Cortex of kidney (tissue), 1 donor: ENCODE measurements at places on chromosomes 7 and 10.

DNA sequence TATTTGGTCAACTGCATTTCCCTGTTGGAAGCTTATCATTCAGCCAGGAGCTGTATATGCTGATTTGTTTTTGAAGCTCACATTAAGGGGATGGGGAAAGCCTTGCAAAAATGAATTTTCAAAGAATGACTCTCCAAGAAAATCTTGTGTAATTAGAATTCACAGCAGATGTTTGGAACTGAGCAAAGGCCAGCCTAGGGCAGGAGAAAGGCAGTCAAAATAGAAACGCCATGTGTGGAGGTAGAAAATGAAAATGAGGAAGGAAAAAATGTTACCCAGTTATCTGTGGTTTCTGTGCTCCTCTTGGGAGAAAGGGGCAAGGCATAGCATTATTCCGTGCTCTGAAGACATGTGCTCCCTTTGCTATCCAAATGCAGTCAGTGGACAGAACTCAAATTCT, 93.5 kb downstream of the NRP1 start:
- no peak for DNase-seq

DNA sequence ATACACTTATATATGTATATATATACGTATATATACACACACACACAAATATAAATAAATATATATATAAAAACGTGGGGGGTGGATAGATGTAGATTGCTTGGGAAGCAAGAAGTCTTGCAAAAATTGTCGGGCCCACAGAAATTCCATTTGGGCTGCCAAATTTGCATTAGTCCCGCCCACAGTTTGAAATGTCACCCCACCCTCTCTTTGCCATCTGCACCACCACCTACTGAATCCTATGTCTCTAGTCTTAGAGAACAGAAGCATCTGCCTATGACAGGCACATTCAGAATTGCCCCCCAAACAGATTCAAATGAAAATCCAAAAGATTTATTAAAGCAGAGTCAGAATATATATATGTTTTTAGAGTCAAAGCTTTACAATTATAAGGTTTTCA, 25.6 kb upstream of the CACNA2D1 start:
- DNase-seq, result no peak

- no peak for DNase-seq
These were observed 25.0 kb downstream of the C10orf105 start for GRCh38 chr10:71694567-71694968.

DNA sequence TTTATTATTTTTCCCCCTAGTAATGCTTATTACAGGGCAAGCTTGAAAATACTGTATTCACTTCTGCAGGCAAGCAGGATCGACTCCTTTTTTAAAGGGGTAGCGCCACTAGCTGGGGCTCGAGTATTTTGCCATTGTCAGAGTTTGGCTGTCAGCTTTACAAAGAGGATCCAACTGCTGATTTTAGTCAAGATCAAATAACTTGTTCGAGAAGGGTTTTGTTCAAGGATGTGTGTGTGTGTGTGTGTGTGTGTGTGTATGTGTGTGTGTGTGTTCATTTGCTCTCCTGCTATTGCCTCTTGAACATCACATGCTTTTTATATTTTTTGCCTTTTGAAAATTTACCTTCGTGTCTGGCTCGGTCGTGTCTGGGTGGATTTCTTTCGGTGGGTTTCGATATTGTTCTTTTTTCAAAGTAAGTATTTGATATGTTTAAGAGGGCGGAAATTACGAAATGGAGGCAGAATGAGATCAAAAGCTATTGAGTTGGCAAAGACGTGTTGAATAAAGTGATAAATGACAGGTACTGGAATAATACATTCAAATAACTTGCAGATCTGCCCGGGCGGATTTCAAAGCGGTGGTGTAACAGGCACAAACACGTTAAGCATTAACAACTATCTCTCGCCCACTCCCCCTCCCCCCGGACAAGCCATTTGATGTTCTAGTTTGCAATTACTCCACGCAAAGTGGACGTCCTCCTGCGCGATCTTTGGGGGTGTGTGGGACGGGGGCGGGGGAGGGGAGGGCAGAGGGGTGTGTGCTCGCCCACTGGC, 1.1 kb downstream of the ARID5B start:
- DNase-seq, result no peak

DNA sequence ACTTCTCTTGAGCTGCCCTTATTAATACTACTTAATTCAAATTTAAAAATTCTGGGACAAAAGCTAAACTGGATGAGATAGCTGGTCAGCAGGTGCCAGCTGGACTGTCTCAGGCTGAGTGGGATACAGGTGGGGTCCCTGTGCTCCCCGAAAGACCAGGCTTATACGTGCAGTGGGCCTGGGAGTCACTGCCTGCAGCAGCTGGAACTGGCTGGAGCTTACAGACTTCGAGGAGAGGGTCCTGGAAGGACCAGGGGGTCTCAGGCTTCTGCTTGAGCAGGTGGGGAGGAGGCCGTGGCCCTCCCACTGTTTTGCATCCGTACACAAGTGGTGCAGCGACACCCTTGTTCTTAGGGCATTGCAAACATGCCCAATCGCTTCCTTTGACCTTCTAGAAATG, 203.7 kb downstream of the GLRX3 start:
- no peak for DNase-seq

- DNase-seq, result no peak
These were observed 62.5 kb downstream of the TMEM130 start for GRCh38 chr7:98807068-98808048.

DNA sequence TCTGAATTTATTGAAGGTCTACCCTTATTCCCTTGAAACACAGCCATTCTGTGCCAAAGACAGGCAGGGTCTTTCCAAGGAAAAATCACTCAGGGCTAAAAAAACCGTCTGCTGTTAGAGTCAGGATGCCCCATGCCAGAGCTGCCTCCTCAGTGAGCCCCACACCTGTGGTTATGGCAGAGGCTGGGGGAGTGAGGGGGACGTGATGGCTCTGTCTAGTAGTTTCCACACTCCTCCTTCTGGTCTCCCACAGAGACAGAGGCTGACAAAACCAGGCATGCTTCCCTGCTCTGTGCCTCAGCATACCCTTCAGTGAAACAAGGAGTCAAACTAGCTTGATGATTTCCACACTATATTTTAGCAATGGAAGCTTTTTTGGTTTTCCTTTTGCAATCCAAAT, 112.0 kb upstream of the AGK start:
- no peak for DNase-seq

DNA sequence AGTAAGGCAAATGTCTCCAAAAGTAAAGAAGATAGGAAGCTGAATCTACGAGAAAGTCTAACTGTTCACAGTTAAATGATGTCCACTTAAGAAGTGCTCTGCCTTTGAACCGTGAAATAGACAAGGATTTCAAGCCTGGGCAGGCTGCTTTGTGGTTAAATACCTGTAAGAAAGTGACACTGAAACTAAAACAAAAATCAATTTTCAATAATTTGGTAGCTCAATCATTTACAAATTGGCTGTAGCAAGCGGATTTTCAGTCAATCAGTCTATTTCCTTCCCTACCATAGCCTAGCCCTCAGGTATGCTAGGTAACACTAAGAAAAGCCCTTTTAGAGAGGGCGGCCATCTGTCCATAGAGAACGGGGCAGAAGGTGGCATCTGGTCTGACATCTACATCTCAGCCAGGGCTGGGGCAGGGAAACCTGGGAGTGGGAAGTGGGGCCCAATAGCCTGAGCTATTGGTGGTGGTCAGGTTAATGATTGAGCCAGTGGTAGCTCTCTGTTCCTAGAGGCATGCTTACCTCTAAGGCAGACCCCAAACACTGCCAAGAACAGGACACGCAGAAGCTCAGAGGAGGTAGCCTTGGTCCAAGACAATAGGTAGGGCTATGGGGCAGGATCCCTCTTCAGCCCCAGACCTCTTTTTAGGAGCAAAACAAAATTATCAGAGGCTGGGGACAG, 223.2 kb downstream of the CCSER2 start:
- no peak for DNase-seq

DNA sequence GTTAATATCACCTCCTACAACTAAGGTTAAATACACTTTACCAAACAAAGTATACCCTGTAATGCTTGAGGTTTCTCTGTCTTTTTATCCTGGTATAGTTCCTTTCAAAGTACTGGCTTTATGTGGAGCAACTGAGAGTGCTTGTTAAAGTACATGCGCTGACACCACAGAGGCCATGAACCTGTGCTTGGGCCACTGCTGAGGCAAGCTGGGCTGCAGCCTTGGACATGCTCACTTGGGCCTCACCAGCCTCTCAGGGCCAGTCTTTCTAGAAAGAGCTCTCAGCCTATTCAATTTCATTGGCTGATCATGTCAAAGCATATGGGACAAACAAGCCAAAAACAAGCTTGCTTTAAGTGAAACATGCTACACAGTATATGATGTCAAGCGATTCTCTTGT, 126.1 kb upstream of the DNAJB12 start:
- DNase-seq, result no peak

DNA sequence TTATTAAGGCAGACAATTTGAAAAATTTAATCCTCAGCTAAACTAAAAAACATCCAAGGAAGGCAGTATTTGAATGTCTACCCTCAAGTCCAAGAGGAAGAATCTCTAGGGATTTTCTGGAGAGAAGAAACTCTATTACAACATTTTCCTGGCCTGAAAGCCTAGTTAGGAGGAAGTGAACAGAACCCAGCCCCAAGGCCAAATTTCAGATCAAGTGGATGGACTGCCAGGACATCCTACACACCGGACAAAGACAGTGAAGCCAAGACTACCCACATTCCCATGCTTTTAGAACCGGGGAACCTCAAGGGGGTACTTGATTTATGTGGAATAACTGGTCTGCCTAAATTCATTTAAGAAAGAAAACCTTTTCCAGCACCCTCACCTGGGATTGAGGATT, 108.9 kb upstream of the MEOX2 start:
- no peak for DNase-seq
